ENCODE measurements at places on chromosomes 1 and 21. TPM values are rescaled to one million over a fixed set of nuclear protein-coding genes. Genes with fewer than 3 reads are reported as not detected.

Gene HENMT1
- 1.1 TPM for total RNA-seq

Gene TFF3
- total RNA-seq, result 32.0 TPM

Gene ADGRB2
- 0.65 TPM for total RNA-seq

Gene KCND3
- total RNA-seq, result under 0.01 TPM

Gene CACHD1
- 7.8 TPM for total RNA-seq

Gene ATP8B2
- 84.5 TPM for total RNA-seq

Gene CLCNKA
- not detected for total RNA-seq

Measured in vein endothelial cell (primary cell).